ENCODE measurements at places on chromosomes 16 and 17.

DNA sequence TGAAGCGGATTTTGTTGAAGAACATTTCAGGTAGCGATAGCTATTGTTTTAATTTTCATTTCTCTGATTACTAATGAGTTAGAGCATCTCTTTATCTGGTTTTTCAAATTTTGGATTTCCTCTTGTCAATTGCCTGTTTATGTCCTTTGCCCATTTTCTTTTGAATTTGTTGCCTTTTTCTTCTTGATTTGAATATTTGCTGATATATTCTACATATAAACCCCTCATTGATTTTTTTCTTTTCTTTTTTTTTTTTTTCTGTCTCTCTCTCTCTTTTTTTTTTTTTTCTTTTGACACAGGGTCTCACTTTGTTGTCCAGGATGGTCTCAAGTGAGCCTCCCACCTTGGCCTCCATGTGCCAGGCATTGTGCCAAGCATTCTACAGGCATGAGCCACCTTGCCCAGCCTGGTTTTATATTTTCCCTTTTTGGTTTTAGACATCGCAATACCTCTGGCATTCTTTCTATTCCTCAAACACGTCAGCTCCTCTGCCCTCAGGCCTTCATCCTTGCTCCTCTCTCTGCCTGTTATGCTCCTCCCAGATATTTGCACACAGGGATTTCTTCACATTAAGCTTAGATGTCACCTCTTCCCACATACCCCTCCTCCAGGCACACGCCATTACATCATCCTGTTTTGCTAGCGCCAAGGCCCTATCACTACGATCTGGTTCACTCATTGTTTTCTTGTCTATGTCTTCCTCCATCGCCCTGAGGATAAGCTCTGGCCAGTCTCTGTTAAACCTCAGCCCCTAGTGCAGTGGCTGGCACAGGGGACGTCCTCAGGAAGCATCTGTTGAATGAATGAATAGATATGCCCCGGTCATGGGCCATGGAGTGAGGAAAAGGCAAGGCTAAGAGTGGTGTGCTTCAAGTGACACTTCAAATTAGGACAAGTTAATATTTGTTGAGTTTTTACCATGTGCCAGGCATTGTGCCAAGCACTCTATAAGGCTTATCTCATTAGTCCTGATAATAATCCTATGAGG lies 8.6 kb downstream of the SARM1 start:
- no peak for DNase-seq

DNA sequence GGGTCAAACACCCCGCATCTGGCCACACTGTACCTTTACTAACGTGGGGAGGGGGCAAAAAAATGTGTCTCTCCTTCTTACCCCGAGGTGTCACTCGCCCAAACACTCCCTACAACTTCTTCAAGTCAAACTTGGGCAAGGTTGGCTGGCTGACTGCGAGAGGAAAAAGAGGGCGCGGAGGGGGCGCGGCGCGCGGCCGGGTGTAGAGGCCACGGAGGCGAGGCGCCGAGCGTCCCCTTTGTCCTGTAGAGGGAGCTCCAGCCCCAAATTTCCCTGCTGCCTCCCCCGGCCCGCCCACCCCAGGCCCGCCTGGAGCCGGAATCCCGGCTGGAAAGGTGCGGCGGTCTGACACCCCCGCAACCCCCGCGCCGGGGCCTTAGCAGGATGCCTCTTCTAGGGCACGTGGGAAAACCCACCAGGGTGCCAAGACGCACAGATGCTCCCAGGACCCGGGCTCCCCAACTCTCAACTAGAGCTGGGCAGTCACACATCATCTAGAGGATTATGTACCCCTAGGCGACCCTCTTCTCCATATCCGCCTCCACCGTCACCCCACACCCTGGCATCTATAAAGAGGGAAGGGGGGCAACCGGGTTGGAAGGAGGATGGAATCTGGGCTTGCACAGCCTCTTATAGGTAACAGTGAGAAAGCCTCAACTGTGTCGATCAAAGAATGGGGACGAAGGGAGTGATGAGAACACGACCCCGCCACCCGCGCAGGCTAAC lies 4.2 kb downstream of the IRX3 start:
- DNase-seq, result no peak

GRCh38 chr16:14539631-14540030 lies 90.4 kb downstream of the PARN start:
- no peak for DNase-seq

DNA sequence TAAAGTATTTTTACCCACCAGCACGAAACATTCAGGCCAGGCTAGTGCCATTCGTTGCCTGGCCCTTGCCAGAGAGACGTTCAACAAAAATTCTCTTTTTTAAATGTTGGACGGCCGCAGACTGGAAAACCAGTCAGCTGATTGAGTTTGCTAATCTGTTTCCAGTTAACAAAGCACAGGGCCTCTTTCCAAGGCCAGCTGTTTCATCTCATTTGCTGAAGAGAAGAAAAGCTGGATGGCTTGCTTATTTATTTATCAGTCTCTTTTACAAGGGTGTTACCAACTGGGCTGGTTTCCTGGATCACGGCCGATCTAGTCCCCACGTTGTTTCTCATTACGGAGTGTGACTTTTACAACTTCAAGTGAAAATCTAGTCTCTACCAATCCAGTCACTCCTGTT lies 418.7 kb upstream of the DYNLRB2 start:
- no peak for DNase-seq

DNA sequence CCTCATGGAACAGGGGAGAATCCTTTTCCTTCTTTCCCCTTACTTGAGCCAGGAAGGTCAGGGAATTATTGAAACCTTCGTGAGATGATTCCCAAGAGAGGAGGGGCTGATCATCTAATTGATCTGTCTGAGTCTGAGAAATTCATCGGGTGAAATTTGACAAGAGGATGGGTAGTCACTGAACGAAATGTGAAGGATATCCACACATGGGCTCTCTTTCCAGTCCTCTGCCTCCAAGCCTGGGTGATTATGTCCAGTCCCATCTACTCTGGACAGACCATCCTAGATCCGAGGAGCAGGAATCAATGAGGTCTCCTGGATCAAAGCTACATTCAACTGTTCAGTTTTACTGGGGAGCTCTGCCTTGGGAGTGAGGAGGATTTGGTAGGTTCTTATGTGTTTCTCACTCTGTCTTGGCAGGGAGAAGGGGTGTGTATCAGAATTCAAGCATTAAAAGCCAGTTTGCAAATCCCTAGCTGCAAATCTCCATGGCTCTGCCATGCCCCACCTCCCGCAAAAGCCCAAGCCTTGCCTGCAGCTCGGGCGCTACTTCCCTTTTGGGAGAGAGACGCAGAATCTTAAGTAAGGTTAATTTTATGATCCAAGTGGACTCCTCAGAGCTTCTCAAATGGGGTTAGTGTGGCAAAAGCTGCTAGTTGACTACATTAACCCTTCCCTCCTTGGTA lies 47.1 kb upstream of the TEKT3 start:
- no peak for DNase-seq

DNA sequence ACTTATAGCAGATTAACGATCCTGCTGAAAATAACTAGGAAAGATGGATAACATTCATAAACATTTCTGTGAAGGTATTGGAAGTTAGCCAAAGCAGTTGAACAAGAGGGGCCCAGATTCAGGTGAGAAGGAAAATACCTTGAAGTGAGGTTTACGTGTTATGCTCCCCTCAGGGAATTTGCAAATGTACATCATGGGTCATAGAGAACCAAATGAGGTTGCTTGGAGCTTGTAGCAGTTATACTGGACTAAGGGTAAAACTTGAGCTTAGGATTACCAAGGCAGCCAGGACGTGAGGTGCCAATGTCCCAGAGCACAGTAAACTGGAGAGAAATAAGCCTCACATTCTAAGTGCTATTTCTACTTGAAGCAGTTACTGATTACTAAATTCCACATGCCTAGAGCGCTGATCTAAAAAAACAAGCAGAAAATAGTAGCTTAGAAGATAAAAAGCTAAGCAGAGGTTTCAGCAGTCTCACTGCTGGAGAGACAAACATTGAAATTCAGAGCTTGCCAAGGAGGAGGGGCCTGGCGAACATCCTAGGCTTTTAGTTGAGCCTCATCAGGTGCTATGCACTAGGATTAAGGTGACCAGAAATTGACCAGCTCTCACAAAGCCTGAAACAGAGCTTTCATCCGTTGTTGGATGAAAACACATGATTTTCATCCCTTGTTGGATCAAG lies 136.7 kb upstream of the FAM20A start:
- DNase-seq, result no peak

DNA sequence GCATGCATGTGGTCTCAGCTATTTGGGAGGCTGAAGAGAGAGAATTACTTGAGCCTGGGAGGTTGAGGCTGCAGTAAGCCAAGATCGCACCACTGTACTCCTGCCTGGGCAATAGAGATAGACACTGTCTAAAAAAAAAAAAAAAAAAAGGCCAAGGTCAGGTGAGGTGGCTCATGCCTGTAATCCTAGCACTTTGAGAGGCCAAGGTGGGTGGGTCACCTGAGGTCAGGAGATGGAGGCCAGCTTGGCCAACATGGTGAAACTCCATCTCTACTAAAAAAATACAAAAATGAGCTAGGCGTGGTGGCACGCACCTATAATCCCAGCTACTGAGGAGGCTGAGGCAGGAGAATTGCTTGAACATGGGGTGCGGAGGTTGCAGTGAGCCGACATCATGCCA lies 28.2 kb upstream of the CORO1A start:
- no peak for DNase-seq

DNA sequence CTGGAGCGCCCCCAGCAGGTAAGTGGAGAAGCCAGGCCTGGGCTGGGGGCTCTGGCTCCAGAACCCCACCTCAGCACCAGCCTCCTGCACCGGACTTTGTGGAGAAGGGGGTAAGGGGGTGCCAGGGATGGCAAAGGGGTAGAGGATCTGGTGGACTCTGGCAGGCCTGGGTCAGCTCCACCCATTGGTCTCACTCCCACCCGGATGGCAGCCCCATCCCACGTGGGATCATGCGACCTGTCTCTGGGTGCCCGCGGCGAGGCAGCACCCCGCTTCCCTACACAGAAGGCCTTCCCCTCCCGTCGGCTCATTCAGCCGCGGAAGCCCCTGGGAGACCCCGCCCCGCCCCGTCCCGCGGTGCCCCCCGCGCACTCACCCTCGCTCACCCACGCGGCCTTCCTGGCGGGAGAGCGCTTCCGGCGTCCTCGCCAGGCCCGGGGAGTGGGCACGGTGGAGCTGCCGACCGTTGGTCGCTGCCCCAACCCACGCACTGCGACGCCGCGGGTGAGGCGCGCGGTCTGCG lies 498 bp upstream of the PLEKHG4 start:
- no peak for DNase-seq

GRCh38 chr17:45018848-45019711 lies 32.4 kb downstream of the DCAKD start:
- DNase-seq, result peak; percentile 91

GRCh38 chr16:58377932-58378331 lies 14.3 kb upstream of the GINS3 start:
- DNase-seq, result no peak

- no peak for DNase-seq
Observed at GRCh38 chr17:80970044-80970761, 21.4 kb upstream of the CHMP6 start.

DNA sequence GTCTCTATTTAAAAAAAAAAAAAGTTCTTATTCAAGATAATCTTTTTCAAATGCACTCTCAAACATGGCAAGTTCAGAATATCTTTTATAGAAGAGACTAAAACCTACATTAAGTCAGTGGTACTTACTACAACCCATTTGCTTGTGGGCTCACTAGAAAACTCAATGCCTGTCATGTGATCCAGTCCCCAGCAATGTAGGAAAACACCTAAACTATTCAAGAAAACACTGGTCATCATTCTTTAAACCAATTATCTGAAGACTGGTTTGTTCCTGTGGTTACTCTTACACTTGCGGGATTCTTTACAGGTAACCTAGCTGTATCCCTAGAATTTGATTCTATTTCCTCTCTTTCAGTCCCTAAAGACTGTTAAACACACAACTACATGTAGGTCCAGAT lies 19.6 kb downstream of the MED13 start:
- DNase-seq, result no peak

DNA sequence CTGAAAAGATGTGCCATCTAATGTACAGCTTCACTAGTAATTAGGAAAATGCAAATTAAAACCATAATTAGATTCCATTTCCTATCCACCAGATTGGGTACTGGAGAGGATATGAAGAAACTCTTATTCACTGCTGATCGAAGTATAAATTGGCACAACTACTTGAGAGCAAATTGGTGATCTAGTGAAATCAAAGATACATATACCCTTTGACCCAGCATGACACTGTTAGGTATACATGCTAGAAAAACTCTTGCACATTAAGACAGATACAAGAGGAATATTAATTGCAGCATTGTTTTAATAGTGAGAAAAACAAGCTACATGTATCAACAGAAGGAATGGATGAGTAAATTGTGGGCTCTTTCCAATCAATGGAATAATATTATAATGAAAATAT lies 48.8 kb downstream of the BRIP1 start:
- no peak for DNase-seq

GRCh38 chr17:58889928-58890327 lies 134.3 kb downstream of the PPM1E start:
- DNase-seq, result no peak

- no peak for DNase-seq
Observed at GRCh38 chr16:83393196-83393981, 414.4 kb upstream of the HSBP1 start.

GRCh38 chr17:79558091-79558900 lies 52.6 kb downstream of the RBFOX3 start:
- DNase-seq, result no peak

DNA sequence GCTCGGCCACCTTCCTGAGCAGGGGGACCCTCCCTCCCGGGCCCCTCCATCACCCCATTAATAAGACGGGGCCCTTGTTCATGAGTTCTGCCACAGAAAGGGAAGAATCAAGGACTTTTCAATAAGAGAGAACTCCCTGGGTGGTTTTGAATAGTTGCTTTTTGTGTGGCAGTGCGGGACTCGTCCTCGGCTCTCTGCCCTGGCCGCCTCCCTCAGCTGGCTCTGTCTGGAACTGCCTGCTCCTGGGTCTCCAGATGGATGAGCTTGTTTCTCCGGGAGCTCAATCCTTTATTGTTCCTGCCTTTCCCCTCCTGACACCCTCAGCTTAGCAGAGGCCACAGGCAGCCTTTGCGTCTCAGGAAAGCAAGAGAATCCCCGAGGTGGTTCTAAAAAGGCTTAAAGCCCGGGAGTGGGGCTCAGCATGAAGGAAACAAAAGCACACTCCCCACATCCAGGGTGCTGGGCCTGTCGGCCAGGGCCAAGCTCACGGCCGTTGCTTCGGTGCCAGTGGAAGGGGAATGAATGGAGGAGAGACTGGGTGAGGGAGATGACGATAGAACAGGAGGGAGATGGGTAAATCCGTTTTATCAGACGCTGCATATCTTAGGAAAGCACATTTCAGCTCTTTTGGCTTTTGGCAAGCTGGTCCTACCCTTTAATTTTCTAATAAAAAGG lies 60.2 kb downstream of the RAI1 start:
- no peak for DNase-seq

GRCh38 chr16:46828943-46829342 lies 2.0 kb downstream of the C16orf87 start:
- no peak for DNase-seq
